ENCODE measurements at places on chromosomes 11 and 22. TPM values are rescaled to one million over a fixed set of nuclear protein-coding genes. Genes with fewer than 3 reads are reported as not detected.

GRCh38 chr22:40249286-40249685, 71.6 kb downstream of the TNRC6B start:
- H3K27me3 ChIP-seq = no peaks in the 10 kb centered on the region
- DNase-seq = no peak
- H3K4me3 ChIP-seq = no peak overlapping the region
- H3K4me1 ChIP-seq = peaks cover 78% of the 10 kb centered on the region

- no peak overlapping the region for H3K4me3 ChIP-seq
- DNase-seq = no peak
- H3K36me3 ChIP-seq = no peaks in the 10 kb centered on the region
- H3K4me1 ChIP-seq = no peaks in the 10 kb centered on the region
These were observed 389.5 kb upstream of the FAT3 start for GRCh38 chr11:91835051-91835560.

GRCh38 chr11:66524304-66525040, 14.0 kb downstream of the BBS1 start:
- no peak overlapping the region for H3K27ac ChIP-seq
- no peak for DNase-seq
- H3K4me3 ChIP-seq = no peak overlapping the region
- peaks cover 24% of the 10 kb centered on the region for H3K36me3 ChIP-seq
- no peaks in the 10 kb centered on the region for H3K4me1 ChIP-seq

- DNase-seq = peak; percentile 25
- no peaks in the 10 kb centered on the region for H3K27me3 ChIP-seq
- H3K4me1 ChIP-seq = peaks cover 72% of the 10 kb centered on the region
- H3K36me3 ChIP-seq = no peaks in the 10 kb centered on the region
- peak overlapping the region; percentile 83 for H3K27ac ChIP-seq
These were observed 2.7 kb downstream of the AHNAK start for GRCh38 chr11:62543680-62544444.

GRCh38 chr11:123428116-123428715, 1.9 kb upstream of the GRAMD1B start:
- H3K27me3 ChIP-seq = peaks cover 2% of the 10 kb centered on the region
- H3K4me3 ChIP-seq = no peak overlapping the region
- H3K36me3 ChIP-seq = peaks cover 11% of the 10 kb centered on the region

DNA sequence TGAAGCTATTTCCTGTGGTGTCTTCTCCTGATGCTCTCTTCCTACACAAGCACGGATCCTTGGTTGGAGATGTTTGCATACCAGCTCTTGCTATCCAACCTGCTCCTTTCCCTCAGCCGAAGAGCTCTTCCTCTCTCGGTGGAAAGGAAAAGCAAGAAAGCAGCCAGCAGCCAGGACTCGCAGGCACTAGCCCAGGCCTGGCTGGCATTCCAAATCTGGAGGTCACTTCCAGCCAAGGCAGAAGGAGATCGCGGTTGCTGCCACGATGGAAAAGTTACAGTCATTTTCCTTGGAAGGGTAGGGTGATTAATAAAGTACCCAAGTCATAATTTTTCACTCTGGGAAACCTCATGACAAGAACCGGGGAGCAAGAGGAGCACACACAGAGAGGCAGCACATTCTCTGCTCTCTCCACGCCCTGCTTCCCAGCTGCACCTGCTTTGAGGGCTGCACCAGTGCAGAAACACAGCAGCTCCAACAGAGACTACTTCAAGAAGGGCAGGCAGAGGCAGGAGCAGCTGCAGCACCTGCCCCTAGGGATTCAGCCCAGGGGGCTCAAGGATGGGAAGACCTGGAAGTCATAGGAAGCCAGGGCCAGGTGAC, 399.3 kb downstream of the CADM1 start:
- no peak overlapping the region for H3K27ac ChIP-seq
- no peaks in the 10 kb centered on the region for H3K4me1 ChIP-seq
- no peak for DNase-seq
- no peaks in the 10 kb centered on the region for H3K36me3 ChIP-seq
- H3K27me3 ChIP-seq = no peaks in the 10 kb centered on the region

GRCh38 chr11:27635567-27636037, 64.7 kb downstream of the BDNF start:
- H3K36me3 ChIP-seq = no peaks in the 10 kb centered on the region
- DNase-seq = no peak
- no peaks in the 10 kb centered on the region for H3K27me3 ChIP-seq
- no peak overlapping the region for H3K4me3 ChIP-seq
- H3K4me1 ChIP-seq = no peaks in the 10 kb centered on the region

- H3K4me3 ChIP-seq = no peak overlapping the region
- H3K27ac ChIP-seq = no peak overlapping the region
- H3K36me3 ChIP-seq = peaks cover 22% of the 10 kb centered on the region
- peaks cover 3% of the 10 kb centered on the region for H3K4me1 ChIP-seq
- DNase-seq = no peak
These were observed 8.5 kb downstream of the TMEM258 start for GRCh38 chr11:61783717-61784505.

GRCh38 chr11:14417186-14417585, 58.2 kb upstream of the RRAS2 start:
- peaks cover 35% of the 10 kb centered on the region for H3K4me1 ChIP-seq
- H3K27me3 ChIP-seq = no peaks in the 10 kb centered on the region
- no peak for DNase-seq
- no peak overlapping the region for H3K27ac ChIP-seq

- no peak for DNase-seq
- no peak overlapping the region for H3K27ac ChIP-seq
- no peak overlapping the region for H3K4me3 ChIP-seq
- H3K4me1 ChIP-seq = peaks cover 11% of the 10 kb centered on the region
- H3K36me3 ChIP-seq = peaks cover 18% of the 10 kb centered on the region
These were observed 110.9 kb downstream of the TSPAN18 start for GRCh38 chr11:44837661-44838060.

- peaks cover 37% of the 10 kb centered on the region for H3K27me3 ChIP-seq
- H3K4me3 ChIP-seq = no peak overlapping the region
- no peaks in the 10 kb centered on the region for H3K36me3 ChIP-seq
These were observed 859 bp upstream of the FGF19 start for GRCh38 chr11:69704508-69705253.

- no peak overlapping the region for H3K4me3 ChIP-seq
- H3K4me1 ChIP-seq = no peaks in the 10 kb centered on the region
- H3K27me3 ChIP-seq = no peaks in the 10 kb centered on the region
- no peaks in the 10 kb centered on the region for H3K36me3 ChIP-seq
These were observed 1840.1 kb upstream of the RAG2 start for GRCh38 chr11:38438091-38438490.

GRCh38 chr11:113454455-113454854, 20.7 kb downstream of the DRD2 start:
- H3K36me3 ChIP-seq = no peaks in the 10 kb centered on the region
- no peak overlapping the region for H3K4me3 ChIP-seq
- H3K4me1 ChIP-seq = no peaks in the 10 kb centered on the region
- H3K27me3 ChIP-seq = peaks cover 6% of the 10 kb centered on the region
- DNase-seq = no peak
- no peak overlapping the region for H3K27ac ChIP-seq

Gene YAP1
- 0.71 TPM for total RNA-seq

Gene LUZP2
- total RNA-seq = not detected

Gene VPREB1
- total RNA-seq = not detected

Gene AMOTL1
- total RNA-seq = 0.24 TPM

Gene OR5L2
- total RNA-seq = not detected
